ENCODE measurements at places on chromosomes 2 and 18.

- DNase-seq: no peak
Measured at GRCh38 chr2:159071190-159071915, 102.9 kb downstream of the TANC1 start.

DNA sequence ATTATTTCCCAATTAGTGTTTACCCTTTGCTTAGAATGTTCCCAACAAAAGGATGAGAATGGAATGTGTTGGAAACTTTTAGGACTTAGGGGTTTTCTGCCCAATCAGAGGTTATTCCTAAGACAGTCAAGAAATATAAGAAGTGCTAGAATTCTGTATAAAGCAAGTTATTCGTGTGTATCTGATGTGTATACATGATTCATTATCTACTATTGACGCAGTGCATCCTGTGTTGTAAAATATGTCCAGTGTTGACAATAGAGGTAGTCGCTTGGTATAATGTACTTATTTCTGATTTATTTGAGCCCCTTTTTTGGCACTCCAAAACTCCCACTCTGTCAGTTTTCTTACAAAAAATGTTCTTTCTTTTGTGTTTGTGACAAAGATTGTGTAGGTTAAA lies 881 bp downstream of the PIKFYVE start:
- DNase-seq: peak; percentile 11

GRCh38 chr2:24766609-24767008 lies 26.6 kb downstream of the PTRHD1 start:
- DNase-seq: no peak

GRCh38 chr2:120629241-120629895 lies 106.3 kb upstream of the GLI2 start:
- DNase-seq: no peak

- DNase-seq: no peak
Measured at GRCh38 chr2:76270096-76270710, 559.5 kb upstream of the GCFC2 start.

GRCh38 chr2:27152796-27153464 lies 4.1 kb downstream of the TCF23 start:
- DNase-seq: peak; percentile 73

- no peak for DNase-seq
Measured at GRCh38 chr18:32980896-32981295, 208.1 kb upstream of the KLHL14 start.

- peak; percentile 94 for DNase-seq
Measured at GRCh38 chr2:237227592-237228280, 142.0 kb downstream of the COPS8 start.

GRCh38 chr18:56574861-56575260 lies 63.5 kb downstream of the TXNL1 start:
- DNase-seq: no peak

DNA sequence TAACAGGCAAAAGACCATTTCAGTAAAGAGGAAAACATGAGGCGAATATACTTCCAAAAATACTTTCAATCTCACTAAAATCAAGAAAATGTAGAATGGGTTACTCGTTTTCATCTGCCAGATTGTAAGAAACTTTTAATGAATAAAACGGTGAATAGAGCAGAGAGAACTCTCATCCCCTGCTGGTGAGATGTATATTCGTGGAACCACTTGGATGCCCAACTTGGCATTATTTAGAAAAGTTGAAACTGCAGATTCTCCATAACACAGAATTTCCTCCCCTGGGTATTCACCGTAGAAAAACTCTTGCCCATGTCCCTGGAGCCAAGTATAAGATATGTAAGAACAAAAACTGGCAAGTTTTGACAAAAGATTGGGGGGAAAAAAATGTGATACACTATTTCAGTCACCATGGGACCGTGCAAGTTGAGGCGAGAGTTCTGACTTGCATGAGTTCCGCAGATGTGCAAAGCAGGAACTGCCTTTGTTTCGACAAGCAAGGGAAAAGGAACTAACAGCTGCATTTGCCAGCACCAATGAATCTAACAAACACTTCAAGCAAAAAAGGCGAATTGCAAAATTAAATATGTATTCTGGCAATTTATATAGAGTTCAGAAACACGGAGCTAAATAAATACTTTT lies 14.8 kb downstream of the TIMM21 start:
- peak; percentile 82 for DNase-seq

GRCh38 chr2:171247741-171248662 lies 87.3 kb upstream of the TLK1 start:
- DNase-seq: no peak

GRCh38 chr2:233250985-233251305 lies 528 bp upstream of the ATG16L1 start:
- DNase-seq: no peak

DNA sequence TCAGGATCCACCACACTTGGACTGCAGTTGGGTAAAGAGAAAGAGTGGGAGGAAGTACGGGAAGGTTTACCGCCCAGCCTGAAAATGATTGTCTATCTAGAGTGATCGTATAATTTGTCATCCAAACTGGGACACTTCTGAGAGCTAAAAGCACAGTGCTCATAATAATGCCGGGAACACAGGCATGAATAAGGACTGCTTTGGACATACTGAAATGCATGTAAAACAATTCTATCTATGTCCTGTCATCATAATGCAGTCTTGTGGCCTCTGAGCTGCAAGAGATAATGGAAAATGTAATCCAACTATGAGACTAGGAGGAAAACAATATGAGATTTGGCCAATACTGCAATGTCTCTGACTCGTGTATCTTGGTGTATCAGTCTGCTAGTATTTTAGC lies 435.5 kb downstream of the SOX11 start:
- no peak for DNase-seq

DNA sequence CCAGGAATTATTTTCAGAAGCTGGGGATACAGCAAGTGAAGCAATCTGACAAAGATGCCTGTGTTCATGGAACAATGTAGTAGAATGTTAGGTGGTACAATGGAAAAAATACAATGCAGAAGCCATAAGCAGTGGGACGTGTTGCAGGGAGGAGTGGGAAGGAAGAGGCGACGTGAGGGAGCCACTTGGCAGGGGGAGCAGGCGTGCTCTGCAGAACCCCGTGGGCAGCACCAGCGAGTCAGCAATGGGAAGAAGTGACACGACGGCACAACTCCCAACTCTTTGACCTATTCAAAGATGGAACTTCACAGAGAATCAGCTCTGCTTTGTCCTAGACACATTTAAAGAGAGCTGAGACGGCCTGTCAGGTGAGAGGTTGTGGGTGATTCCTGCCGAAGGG lies 30.5 kb downstream of the PRELID3A start:
- DNase-seq: no peak

DNA sequence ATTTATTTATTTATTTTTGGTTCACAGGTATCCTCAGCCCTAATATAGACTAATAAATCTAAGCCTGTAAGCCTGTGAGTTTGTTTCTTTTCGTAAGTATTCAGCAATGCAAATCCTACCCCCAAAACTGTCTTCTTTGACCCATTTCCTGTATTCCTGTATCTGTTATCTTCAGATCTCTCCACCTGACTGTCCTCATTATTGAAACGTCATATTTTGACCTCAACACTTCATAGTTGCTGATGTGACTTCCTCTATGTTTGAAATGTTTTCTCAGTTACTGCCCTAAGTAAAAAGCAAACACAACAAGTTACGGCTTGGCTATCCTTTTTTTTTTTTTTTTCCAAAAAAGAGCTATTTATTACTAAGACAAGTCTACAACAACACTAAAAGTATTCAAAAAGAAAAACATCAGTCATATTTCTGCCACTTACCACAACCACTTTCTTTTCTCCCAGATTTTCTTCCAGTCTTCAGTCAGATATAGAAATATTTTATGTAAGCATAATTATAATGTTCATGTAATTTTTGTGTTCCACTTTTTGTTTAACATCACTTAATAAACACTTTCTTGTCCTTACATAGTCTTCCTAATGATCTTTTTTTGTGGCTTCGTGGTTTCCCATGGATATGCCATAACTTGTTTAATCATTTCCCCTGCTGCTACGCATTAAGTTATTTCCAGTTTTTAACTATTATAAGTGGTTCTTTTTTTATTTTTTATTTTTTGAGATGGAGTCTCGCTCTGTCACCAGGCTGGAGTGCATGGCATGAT lies 45.0 kb upstream of the EML4 start:
- DNase-seq: peak; percentile 61

GRCh38 chr2:112173646-112174319 lies 35.6 kb downstream of the FBLN7 start:
- no peak for DNase-seq

- DNase-seq: no peak
Measured at GRCh38 chr18:54094474-54094873, 130.0 kb downstream of the MBD2 start.

DNA sequence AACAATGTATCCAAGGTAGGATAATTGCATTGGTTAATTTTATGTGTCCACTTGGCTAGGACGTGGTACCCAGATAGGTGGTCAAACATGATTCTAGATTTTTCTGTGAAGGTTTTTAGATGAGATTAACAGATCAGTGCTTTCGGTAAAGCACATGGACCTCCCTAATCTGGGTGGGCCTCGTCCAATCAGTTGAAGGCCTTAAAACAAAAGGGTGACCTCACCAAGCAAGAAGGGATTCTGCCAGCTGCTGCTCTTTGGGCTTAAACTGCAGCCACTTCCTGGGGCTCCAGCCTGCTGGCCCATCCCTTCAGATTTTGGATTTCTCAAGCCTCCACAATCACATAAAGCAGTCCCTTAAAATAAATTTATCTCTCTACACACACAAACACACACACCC lies 226.1 kb upstream of the TPO start:
- no peak for DNase-seq

DNA sequence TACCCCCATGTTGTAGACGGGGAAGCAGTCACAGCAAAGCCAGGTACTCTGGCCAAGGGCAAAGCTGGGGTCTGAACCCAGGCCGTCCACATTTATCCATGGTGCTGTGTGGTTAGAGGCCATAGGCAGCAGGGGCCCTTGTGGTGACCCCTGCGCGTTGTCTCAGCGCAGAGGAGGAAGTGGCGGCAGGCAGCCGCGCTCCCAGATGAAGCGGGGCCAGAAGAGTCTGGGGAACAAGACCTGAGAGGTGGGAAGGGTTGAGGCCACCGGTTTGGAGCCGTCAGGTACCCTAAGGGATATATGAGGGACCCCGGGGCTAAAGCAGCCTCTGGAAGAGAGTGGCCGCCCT lies 770 bp downstream of the ZNF396 start:
- no peak for DNase-seq

- DNase-seq: no peak
Measured at GRCh38 chr2:160145471-160145870, 54.6 kb downstream of the ITGB6 start.

DNA sequence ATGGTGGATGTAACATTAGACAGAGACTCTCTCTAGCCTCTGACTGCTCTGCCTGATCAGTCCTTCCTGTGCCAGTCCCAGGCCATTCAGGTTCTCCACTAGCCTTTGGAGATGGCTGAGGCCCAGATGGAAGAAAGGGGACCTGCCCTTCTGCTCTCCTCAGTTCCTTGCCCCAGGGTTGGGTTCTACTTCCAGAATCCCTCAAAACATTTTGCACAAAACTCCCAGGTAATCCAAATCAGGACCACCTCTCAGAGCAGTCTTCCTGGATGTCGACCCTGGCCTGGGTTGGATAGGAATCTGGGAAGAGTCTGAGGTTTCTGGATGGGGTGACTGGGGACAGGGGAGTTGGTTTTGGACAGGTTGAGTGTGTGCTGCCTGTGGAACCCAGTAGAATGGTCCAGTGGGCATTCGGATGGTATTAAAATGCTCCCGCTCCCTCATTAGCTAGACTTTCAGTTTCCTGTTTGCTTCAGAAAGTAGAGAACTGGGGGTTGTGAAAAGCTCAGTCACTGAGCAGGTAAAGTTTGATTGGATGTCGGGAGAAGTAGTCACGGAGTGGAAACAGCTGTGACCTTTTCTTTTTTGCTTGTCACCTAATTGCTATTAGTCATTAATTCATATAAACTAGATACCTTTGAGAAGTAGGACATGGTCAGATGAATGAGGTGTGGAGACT lies 37.9 kb downstream of the DPYSL5 start:
- DNase-seq: no peak

- no peak for DNase-seq
Measured at GRCh38 chr2:56590611-56591010, 406.8 kb downstream of the CCDC85A start.

DNA sequence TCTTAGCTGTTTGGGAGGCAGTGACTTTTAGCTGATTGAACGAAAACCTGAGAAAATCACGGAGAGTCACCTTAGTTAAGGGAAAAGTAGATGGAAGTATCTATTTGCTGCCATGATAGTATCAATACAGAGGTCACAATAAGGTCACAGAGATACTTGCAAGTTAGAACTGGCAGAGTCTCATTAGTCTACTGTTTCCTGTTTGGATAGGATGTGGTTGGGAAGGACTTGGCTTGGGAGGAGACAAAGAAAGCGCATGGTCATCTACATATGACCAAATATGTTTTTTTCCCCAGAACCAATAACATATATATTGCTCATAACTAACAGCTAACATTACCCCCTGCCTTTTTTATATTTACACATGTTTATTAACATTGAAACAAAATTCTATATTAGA lies 78.4 kb upstream of the AQP4 start:
- DNase-seq: peak; percentile 38

- no peak for DNase-seq
Measured at GRCh38 chr18:42338683-42339082, 383.6 kb downstream of the PIK3C3 start.

DNA sequence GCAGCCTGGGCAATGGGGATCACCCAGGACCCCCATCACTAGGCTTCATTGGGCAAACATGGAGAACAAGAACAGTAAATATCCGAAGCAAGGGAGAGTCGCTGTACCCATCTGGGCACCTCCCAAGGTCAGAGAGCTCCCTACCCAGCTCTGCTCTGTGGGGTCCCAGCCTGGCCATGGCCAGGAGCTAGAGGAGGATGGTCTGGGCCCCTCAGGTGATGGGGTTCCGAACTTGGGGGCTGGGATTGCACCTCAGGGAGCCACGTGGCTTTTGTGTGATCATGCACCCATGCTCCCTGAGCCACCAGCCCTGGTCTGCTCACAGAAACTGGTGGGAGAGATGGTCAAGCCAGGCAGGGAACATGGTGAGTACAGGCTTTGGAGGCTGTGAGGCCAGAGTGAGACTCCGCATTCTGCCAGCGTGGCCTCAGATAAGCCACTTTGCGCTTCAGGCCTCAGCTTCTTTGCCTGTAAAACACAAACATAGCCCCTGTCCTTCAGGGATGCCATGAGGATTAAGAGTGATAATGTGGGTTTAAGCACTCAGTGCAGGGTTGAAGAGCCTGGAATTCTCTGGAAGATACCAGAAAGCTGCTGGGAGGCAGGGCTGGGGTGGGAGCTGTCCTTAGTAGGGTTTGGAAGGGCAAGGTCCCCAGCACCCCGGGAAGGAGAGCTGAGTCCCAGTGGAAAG lies 3.0 kb upstream of the NMUR1 start:
- DNase-seq: no peak

DNA sequence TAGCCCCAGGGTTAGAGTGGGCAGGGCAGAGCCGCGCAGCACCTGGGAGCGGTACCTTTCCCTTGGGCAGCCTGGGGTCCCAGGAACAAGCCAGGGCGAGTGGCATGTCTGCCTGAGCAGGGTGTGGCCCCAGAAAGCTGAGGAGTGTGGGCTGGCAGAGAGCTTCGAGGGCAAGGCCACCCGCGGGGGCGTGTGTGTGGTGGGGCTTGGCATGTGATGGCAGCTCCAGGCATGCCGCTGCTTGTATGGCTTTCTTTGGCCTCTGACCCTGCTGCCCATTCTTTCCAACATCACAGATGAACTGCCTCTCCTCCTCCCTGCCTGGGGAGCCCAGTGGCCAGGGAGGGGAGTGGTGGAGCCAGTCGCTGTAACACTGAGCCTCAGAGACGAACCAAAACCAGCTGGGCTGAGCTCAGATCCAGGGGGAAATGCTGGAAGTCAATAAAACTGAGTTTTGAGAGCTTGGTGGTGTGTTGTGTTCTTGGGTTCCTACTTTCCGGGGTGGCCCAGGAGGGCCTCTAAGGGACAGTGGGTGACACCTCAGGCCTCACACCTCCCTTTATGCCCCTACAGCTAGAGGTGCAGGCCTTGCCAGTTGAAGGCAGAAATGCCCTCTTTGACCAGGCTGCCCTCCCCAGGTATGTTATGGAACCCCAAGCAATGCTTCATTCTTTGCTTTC lies 7.4 kb downstream of the DNAJB2 start:
- DNase-seq: peak; percentile 92

Measured in mammary epithelial cell (primary cell).